ENCODE measurements at places on chromosomes 7 and 10.

- no peak for DNase-seq
These were observed 12.4 kb downstream of the DIP2C start for GRCh38 chr10:677038-677437.

GRCh38 chr10:72176701-72177100, 39.1 kb upstream of the ANAPC16 start:
- DNase-seq: no peak

GRCh38 chr7:139548302-139549028, 25.0 kb downstream of the CLEC2L start:
- DNase-seq: no peak

GRCh38 chr7:131083781-131084180, 243.9 kb upstream of the MKLN1 start:
- no peak for DNase-seq

GRCh38 chr10:5654218-5654755, 12.1 kb downstream of the ASB13 start:
- no peak for DNase-seq

Measured in Caki2 (cell line).